ENCODE measurements at places on chromosomes 7 and 10.

GRCh38 chr10:14024329-14025202 lies 306.2 kb downstream of the FRMD4A start:
- no peak for DNase-seq

GRCh38 chr10:22824520-22824919 lies 103.3 kb upstream of the ARMC3 start:
- no peak for DNase-seq

- DNase-seq: no peak
Observed at GRCh38 chr7:51261950-51262795, 54.4 kb downstream of the COBL start.

- no peak for DNase-seq
Observed at GRCh38 chr10:43383204-43383971, 12.0 kb downstream of the FXYD4 start.

DNA sequence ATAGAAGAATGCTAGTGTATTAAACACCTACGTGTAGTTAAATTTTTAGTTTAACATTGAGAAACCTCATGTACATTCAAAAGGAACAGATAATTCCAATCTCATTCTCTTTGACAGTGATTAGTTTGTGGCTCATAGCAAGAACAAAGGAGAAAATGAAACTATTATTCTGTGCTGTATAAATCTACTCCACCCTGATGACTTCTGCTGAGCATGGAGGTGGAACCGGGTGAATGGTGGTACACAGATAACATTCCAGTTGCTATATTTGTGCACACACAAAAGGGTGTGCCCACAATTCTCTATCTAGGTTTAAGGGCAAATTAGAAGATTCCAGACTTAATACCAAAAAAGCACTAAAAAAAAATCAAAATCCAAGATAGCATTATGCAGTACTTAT lies 17.0 kb upstream of the RALA start:
- no peak for DNase-seq

- no peak for DNase-seq
Observed at GRCh38 chr7:35848725-35849124, 47.9 kb downstream of the SEPTIN7 start.

DNA sequence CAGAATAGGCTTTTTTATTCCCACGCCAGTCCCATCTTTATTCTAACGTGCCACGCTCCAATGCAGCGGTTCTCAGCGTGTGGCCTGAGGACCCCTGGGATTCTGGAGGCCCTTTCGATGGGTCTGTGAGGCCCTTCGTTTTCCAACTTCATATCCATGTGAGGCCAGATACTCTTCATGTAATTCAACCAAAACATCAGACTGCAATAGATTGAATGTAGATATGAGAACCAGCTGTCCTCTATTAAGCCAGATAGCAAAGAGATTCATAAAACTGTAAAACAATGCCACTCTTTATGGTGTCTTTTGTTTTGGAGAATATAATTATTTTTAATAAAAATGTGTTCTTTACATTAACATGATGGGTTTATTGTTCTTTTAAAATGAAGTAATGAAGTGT lies 53.2 kb upstream of the KMT2C start:
- no peak for DNase-seq

GRCh38 chr10:65348637-65349036 lies 1577.2 kb upstream of the LRRTM3 start:
- DNase-seq: no peak

GRCh38 chr7:96055717-96056116 lies 266.2 kb downstream of the SLC25A13 start:
- DNase-seq: no peak

- DNase-seq: no peak
Observed at GRCh38 chr7:1812509-1813393, 142.7 kb downstream of the ELFN1 start.

DNA sequence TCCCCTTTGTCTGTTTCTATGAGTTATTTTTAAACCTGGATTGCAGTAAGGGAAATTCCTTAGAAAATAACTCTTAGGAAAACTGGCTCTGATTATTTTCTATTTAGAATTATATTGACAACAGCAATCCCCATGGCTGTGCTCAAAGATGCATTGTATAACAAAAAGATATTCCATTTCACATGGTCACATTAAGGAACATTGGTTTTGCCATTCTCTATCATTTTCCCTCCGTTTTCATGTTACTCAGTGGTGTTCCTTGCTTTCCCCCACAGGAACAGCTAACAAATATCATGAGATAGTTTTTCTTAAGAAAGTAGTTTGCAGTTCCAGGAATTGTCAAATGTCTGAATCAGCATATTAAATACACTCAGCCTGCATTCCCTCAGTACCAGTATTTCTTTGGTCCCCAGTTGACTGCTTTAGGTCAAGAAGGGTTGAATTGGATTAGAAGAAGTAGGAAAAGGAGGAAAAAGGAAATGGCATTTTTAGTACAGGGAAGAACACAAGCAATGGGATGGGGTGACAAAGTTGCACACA lies 436.7 kb downstream of the TNS3 start:
- DNase-seq: no peak

DNA sequence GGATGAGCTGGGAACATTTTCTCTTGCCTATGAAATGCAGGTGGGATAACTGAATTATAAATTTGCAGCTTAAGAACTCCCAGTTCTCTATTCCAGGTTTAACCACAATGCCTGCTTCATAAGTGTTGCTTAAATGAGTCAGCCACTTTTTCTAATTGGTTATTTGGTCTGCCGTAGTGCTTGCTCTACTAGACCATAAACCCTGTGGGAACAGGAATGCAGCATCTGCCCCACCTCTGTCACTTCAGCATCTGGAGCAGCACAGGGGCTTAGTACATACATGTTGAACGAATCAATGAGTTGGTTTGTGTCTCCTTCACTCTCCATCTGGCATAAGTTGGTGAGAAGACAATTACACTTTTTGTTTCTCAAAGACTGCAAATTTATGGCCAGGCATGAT lies 95.2 kb upstream of the PTER start:
- DNase-seq: no peak

- no peak for DNase-seq
Observed at GRCh38 chr7:27305854-27306253, 63.3 kb downstream of the EVX1 start.

DNA sequence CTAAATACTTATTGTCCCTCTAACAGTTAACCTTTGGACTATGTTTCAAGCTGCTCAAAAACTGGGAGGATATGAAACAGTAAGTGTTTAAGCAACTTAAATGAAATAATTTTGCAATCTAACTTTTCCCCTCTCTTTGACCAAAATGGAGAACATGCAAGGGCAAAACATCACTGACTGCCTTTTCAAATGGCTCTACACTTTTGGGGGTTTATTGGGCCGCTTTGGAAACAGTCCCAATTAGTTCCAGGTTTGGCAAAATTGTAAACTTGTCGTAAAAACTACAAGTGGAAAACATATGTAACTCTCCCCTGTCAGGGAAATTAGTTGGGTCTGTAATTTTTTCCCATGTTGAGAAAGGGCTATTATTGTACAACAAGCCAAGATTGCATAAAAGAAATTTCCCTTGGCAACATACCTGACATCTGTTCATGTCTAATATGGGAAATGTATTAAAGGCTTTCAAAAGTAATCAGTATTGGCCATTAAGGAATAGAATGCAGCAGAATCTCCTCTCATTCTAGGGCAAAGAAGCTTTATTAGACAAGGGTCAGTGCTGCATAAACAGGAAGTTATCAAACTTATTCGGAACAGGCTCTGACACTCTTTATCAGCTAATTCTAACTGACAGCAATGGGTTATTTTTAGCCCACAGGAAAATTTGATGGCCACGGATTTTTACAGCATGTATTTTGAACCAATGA lies 157.9 kb downstream of the ARID5B start:
- DNase-seq: no peak

DNA sequence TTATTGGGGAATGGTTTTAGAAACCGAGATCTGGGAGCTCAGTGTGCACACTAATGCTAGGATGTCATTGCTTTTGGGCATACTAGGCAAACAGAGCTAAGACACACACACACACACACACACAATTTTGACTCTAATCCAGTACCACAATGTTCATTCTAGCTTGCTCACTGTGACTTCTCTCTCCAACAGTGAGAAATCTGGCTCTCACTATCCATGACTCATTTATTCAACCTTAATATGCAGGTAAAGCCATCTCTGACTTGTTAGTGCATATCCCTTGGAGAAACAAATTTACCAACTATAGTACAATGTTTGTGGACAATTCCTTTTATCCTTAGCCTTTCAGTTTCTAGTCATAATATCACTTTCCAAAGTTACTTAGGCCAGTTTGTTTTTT lies 5.9 kb upstream of the BMS1 start:
- no peak for DNase-seq

- no peak for DNase-seq
Observed at GRCh38 chr10:110151467-110151866, 55.9 kb upstream of the MXI1 start.

GRCh38 chr7:51950813-51951212 lies 634.2 kb upstream of the COBL start:
- DNase-seq: no peak

DNA sequence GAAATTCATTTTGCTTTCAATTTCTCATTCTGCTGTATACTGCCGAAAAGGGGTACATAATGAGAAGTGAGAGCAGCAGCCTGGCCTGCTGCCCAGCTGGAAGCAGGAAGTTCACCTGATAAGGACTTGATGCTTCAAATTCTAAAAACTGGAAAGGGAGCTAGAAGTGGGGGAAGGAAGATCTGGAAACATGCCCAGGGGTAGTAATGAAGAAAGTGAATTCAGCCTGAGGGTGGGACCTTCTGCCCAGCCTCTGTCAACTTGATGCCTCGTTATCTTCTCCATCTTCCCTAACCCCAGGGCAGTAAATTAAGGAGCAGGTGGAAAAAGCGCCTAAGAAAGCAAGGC lies 69.4 kb downstream of the ARMH3 start:
- no peak for DNase-seq

GRCh38 chr7:128383776-128384175 lies 22.3 kb upstream of the PRRT4 start:
- DNase-seq: peak; percentile 63

- no peak for DNase-seq
Observed at GRCh38 chr10:94046098-94046497, 52.4 kb downstream of the PLCE1 start.

GRCh38 chr7:152969335-152969734 lies 209.8 kb downstream of the ACTR3B start:
- no peak for DNase-seq

DNA sequence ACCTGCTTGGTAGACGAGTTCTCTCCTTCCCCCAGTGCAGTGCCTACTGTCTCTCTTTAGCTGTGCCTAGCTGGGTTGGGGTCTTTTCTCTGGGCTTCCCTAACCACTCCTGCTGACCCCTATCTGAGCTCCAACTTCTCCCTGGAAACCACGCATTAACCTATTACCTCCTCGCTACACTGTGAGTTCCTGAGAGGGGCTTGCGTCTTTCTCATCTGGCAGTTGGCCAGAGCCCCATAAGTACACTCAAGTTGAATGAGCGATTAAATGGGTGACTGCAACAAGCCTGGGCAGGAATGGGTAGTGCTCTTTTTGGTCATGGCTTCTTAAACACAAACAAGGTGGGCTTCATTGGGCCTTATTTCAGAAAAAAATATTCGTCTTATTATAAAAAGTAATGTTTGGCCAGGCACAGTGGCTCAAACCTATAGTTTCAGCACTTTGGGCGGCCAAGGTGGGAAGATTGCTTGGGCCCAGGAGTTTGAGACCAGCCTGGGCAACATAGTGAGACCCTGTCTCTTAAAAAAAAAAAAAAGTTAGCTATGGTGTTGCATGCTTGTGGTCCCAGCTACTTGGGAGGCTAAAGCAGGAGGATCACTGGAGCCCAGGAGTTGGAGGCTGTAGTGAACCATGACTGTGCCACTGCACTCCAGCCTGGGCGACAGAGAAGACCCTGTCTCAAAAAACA lies 41.4 kb downstream of the SYPL1 start:
- no peak for DNase-seq

DNA sequence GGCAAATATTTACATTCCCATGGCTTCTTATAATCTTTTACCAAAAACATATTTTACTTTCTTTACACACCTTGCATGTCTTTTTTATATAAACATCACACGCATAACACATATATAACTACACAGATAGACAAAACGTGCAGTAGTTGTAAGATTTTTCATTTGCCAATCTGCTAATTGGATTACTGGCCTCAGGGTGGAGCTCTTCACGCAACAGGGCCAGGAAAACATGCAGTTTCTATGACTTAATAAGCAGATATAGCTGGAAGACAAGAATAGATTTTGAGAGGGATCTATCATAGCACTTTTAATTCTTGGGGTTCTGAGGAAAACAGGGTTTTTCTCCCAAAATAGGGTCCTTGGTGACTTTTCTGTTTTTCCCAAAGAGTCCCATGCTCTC lies 12.7 kb downstream of the ACADSB start:
- DNase-seq: no peak

DNA sequence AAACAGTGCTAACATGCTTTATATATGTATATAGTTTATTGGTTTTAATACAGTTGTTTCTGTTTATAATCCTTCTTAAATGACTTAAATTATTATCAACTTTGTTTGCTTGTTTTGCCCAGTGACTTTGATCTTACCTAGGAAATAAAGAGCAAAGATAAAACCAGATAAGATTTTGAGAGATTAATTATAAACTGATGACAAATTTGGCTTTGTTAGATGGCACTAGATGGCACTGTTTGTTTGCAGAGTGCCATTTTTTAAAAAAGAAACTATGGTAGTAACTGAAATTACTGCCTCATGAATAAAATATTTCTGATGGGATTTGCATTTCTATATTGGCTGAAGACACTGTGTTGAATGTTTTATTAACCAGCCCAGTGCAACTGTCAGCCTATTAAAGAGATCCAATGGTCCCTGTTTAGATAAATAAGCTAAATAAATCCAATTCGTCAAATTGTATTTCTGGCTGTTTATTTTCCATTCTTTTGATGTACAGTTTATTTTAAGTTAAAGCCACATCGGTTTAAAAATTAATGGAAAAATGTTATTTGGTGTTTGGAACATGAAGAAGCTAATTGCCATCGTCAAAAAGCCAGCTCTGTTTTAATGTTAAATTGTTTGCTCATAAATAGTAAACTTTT lies 28.7 kb downstream of the VTI1A start:
- no peak for DNase-seq

DNA sequence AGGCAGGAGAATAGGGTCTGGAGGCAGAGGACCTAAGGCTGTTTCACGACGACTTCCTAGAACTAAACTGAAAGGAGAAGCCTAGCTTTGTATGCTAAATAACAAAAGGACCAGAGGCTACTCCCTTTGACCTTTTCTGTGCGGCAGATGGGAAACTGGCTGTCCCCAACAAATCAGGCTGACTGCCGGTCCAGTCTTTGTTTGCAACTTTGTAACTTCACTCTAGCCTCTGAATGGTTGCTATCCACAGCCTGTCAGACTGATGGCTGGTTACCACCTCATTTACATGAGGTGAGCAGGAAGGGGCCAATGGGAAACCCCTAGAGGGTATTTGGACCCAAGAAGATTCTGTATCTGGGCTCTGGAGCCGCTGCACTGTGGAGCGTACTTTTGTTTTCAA lies 132.6 kb upstream of the SHH start:
- no peak for DNase-seq

- no peak for DNase-seq
Observed at GRCh38 chr7:107387573-107388219, 82.2 kb upstream of the GPR22 start.

- no peak for DNase-seq
Observed at GRCh38 chr10:78081292-78081691, 47.6 kb downstream of the RPS24 start.

GRCh38 chr7:82726038-82726800 lies 282.6 kb upstream of the CACNA2D1 start:
- DNase-seq: no peak

All from H54 (cell line).